ENCODE measurements at places on chromosomes 6 and 20. TPM values are rescaled to one million over a fixed set of nuclear protein-coding genes. Genes with fewer than 3 reads are reported as not detected.

- DNase-seq, result no peak
Observed at GRCh38 chr20:50369225-50370035, 140.8 kb upstream of the PTPN1 start.

DNA sequence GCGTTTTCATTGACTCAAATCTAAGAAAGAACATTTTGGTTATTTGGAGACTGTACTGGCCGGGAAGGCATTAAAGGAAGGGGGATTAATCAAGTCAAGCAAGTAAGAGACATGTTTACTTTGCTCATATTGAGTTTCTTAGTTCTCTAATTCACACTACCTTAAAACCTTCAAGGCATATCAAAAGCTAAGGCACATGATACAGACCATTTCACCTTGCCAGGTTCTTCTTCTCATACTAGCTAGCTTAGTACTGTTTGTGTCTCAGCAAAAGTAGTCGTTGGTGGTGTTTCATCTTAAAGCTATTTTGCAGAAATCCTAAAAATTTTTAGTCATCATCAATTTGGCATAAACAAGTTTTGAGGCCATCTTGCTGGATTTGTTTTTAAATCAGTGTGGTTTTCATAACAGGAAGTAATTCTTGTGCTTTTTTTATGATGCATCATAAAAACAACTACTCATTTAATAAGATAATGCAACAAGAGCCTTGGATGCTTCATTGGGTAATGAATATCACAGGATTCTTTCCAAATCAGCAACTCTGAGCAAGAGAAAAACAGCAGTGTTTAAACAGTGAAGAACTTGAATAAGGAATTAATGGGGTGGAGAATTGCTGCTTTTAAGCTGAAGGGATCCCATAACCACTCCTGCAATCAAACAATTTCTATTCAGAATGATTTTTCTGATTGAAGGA is 425.3 kb downstream of the EPM2A start:
- no peak for DNase-seq

- DNase-seq, result peak; percentile 62
Observed at GRCh38 chr6:53361549-53362031, 12.8 kb upstream of the ELOVL5 start.

DNA sequence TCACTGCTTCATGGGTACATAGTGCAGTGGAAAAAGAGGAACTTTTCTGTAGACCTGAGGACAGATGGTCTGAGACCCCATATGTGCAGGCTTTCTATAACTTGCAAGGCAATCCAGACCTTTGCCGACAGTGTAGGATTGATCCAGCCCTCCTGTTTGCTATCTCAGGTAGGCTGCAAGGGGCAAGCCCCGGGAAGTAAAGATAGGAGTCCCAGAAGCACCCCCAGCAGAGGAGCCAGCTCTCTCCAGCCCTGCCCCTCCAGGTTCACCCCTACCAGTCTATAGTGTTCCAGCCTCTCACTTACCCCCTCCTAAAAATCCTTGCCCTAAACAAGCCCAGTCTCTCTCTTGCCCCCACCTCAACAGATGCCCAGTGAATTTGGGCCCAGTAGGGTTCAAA is 96.2 kb downstream of the FAXC start:
- no peak for DNase-seq

- DNase-seq, result no peak
Observed at GRCh38 chr6:35258858-35259193, 709 bp upstream of the ZNF76 start.

- DNase-seq, result no peak
Observed at GRCh38 chr20:43531091-43531443, 23.6 kb downstream of the L3MBTL1 start.

DNA sequence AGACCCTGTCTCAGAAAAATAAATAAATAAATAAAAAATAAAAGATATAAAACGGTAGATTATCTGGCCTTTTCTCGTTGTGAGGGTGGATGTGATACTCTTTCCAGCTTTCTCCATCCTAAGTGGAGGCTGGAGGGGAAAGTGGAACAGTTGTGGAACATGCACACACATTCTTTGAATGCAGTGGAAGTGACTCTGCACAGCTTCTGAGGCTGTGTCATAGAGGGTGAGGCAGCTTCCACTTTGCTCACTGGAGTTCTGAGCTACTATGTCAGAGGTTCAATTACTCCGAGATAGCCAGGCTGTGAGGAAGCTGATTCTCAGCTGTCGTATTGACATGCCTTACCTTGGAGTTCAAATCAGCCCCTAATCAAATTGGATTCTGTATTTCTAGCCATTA is 82.2 kb downstream of the CHMP4B start:
- no peak for DNase-seq

Gene PACSIN1
- total RNA-seq, result 11.3 TPM

Gene CGA
- not detected for total RNA-seq

Gene APOM
- 1.9 TPM for total RNA-seq

Gene FAM120B
- total RNA-seq, result 16.5 TPM

Data from Right ventricle myocardium superior (tissue), 1 donor.